GM12878 (cell line): ENCODE measurements at places on chromosomes 7 and 10. TPM values are rescaled to one million over a fixed set of nuclear protein-coding genes. Genes with fewer than 3 reads are reported as not detected.

- no peak for DNase-seq
These were observed 22.6 kb upstream of the AKR1C3 start for GRCh38 chr10:5071411-5072198.

GRCh38 chr10:56240471-56240870 lies 120.6 kb downstream of the ZWINT start:
- DNase-seq: no peak

GRCh38 chr7:140231771-140232491 lies 55.1 kb upstream of the KDM7A start:
- DNase-seq: no peak

GRCh38 chr7:43612599-43613589 lies 30.0 kb downstream of the STK17A start:
- no peak for DNase-seq

GRCh38 chr10:122252805-122253204 lies 18.3 kb upstream of the BTBD16 start:
- DNase-seq: no peak

- no peak for DNase-seq
These were observed 176.2 kb downstream of the LRMDA start for GRCh38 chr10:75607576-75607975.

GRCh38 chr7:586494-586893 lies 66.8 kb upstream of the PDGFA start:
- no peak for DNase-seq

- DNase-seq: no peak
These were observed 160.0 kb upstream of the TCF7L2 start for GRCh38 chr10:112790030-112790429.

- no peak for DNase-seq
These were observed 107.2 kb downstream of the FGFR2 start for GRCh38 chr10:121490871-121491519.

- DNase-seq: no peak
These were observed 100.9 kb downstream of the SAMD9 start for GRCh38 chr7:93016681-93017381.

DNA sequence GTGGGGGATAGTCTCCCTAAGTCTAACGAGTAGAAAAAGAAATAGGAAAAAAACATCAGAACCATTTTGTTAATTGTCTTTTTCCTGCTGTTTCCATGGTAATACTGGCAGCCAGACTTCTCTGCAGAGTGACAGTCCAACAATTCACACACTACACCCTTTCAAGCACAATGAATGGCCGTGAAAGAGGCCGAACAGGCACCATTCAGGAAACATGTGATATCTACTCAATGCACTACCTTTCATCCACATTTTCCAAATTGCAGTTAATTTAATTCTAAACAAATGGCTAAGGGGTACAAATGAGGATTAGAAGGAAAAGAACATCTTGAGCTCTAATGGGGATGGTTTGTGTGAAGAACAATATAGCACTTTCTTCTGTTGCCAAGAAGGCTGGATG lies 358.5 kb upstream of the ANKRD30A start:
- no peak for DNase-seq

- no peak for DNase-seq
These were observed 111.5 kb downstream of the FOXL3 start for GRCh38 chr7:401495-401894.

DNA sequence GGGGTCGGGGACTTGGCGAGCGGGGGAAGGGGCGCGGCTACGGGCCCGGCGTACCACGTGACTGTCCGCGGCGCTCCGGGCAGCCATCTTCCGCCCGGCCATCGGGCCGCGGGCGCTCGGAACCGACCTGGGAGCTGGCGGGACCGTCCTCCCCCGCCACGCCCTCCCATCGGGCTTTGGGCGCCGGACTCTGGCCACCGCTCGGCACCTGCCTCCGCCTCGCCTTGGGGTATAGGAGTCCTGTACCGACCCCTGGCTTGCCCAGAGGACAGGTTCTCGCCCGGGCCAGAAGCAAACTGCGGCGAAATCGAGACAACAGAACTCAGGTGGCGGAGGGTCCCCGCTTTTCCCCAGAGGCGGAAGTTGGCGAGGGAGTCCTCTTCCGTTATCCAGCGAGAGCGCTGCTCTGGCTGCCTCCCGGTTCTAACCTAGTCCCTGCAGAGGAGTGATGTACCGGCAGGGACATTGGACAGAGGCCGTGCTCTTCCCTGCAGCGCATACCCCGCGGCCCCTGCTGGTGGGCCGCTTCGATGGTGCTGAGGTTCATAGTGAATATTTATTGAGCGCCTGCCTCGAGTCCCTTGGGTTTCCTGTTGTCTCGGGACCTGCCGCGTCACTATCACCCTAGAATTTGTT lies 1.2 kb upstream of the SGMS1 start:
- no peak for DNase-seq

GRCh38 chr7:25392588-25393338 lies 164.5 kb upstream of the NPVF start:
- no peak for DNase-seq

- DNase-seq: no peak
These were observed 35.1 kb downstream of the AGR3 start for GRCh38 chr7:16846601-16847165.

DNA sequence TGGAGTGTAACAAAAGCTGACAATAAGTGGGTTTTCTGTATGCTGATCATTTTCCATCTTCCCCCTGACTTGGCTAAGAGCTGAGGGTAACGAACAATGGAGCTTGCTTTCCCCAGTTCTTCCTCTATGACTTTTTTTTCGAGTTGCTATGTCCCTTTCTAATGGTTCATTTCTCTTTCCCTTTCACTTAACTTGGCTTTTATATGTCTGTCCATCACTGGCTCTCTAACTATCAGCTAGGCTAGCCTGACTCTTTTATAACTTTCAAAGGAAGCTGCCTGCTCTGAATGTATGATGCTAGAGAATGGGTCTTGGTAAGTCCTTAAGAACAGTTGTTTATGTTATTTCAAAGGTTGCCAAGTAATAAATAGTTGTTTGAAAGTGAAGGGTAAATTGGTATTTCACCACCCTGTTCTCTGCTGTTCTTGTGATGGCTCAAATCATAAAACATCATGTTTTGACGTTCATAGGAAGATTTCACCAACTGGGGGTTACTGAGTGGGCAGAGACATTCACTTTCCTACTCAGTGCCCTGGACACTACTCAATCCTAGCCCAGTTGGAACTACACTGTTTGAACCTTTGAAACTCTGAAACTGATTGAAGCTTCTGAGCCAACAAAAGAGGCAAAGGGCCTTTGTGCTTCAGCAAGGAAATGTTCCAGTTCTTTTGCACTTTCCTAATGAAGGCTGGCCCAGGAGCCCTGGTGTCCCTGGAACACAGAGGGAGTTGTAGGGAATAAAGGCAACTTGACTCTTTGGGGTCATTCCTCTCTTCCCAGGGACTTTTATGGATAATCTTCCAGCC lies 85.4 kb upstream of the PHYHIPL start:
- no peak for DNase-seq

DNA sequence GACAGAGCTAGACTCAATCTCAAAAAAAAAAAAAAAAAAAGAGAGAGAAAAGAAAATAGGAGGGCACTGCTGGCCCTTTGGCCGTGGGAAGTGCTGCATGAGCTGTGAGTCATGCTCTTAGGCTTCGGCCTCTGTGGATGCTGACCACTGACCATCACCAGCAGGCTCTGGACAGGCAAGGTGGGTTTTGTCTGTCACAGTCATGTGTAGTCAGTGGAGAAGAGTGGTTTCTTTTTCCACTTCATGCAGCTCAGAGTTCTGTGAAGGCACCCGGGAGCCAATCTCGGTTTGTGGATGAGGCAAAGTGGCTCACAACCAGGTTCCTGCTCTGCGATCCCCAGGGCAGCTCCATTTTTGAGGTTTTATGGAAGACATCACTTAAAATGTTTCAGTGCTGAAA lies 58.1 kb downstream of the PRTFDC1 start:
- no peak for DNase-seq

DNA sequence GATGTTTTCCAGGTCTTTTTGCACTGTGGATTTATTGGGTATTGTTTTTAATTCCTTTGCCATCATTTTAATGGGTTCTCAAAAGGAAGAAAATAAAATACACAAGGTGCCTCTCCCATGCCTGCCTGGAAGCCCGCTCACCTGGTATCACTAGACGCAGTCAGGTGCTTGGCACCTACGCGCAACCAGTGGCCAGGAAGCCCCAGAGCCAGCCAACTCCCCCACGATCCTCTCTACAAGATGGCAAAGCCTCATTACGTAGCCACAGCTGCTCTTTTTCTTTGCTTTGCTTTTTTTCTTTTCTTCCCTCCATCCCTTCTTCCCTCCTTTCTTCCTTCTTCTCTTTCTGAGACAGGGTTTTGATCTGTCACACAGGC lies 34.3 kb downstream of the BAIAP2L1 start:
- DNase-seq: no peak

DNA sequence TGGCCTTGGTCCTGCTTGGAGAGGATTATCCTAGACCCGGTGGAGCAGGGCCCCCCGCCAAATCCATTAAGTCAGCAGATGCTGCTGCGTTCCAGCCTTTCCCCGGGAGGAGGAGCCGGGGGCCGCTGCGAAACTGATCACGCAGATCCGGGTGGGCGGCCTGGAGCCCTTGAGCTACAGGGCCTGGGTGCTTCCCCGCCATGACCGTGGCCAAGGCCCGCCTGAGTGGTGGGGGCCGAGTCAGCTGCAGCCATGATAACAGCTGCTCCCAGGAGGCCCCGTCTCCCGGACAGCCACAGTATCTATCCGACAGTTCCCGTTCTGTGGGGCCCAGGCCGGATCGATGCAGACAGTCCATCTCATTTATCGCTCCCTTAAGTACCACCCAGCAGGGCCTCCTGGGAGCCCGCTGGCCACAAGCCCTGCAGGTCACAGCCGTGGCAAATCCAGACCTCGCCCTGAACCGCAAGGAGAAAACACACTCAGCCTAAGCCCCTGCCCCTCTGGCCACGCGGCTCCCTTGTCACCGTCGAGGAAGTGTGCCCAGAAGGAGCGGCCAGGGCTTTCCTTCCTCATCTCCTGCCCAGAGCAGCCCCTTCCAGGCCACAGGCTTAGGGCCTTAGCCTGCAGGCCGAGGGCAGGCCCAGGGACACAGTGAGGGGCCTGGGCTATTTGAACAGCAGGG lies 34.4 kb upstream of the SLC29A4 start:
- no peak for DNase-seq

- no peak for DNase-seq
These were observed 66.0 kb downstream of the ANLN start for GRCh38 chr7:36455646-36456045.

DNA sequence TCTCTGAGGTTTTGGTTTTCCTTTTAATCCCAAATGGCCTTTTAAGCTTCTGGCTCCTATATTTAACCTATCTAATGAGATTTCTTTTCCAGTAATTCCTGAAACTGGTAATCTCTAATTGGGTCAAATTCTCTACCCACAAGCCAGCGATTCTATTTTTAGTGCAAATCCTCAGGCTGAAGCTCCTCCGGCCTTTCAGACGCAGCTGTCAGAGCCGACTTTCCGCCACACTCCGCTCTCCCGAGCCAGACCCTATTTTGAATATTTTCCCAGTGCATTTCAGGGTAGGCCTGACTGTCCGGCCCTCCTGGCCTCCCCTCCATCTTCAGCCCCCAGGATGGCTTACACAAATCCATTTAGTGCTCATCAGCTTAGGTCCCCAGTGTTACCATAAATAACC lies 9.7 kb upstream of the ADCY1 start:
- DNase-seq: no peak

DNA sequence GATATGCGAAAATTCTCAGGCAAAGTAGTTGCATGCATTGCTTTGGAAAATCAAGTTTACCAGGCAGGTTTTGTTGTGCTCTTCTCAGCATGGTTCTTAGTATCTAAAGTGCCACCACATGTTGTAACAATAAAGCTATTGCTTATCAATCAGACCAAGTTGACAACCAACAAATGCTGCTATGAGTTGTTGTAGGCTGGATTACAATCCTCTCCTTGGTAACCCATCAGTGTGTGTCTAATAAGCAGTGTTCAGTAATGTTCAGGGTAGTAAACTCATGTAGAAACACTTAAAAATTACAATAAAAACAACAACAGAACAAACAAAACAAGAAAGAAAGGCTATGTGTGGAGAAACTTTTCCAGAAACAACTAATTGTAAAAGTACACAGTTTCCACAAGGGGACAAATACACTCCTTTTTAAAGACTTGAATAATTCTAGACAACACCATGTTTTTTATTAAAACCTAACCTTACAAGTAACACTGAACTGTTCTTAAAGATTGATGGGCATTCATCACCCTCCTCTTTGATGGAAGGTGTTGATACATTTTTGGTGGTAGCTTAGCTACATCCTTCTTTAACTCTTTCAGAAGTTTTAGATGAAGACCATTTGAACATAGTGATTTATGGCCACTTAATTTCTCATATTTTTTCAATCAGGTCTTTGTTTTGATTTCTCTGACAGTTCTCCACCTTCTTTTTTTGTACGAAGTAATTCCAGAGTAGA lies 370.9 kb upstream of the SEMA3A start:
- no peak for DNase-seq

- DNase-seq: no peak
These were observed 77.6 kb upstream of the SFMBT2 start for GRCh38 chr10:7488418-7488829.

- no peak for DNase-seq
These were observed 56.3 kb downstream of the ZMIZ1 start for GRCh38 chr10:79125092-79125491.

DNA sequence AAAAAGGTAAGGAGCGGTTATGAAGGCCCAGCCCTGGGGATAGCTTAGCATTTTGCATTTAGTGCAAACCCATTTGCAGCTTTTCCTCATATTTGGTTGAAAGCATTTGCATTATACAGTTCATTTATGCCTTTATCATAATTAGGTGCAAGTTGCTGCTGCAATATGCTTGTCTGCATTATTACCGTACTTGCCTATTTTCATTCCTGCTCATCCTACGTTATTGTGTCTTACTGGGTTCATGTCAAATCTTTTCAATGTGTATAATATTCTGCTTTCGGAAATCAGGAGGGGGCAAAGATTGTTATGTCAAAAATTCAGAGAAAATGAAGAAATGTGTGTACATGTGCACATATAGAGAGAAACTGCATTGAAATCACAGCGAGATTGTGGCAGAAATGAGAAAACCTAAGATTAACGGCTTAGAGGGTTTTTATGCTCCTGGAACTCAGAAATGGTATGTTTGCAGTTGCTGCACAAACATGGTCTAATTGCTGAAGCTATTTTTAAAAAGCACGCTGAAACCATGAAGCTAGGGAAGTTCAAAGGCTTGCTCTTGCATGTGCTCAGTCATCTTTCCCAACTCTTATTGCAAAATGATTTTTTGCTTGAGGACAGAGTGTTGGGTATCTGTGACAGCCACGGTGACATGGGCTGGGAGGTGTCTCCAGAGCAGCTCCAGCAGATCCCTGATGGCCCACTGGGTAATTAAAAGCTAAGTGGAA lies 613.2 kb downstream of the SDK1 start:
- DNase-seq: no peak

The STEAP4 gene
- 0.05 and 0.13 TPM in 2 replicates for total RNA-seq

The NXPH1 gene
- total RNA-seq: not detected in 2 replicates

The NPSR1 gene
- not detected in 2 replicates for total RNA-seq

The PRKCQ gene
- total RNA-seq: 0.93 and 0.97 TPM in 2 replicates

The DPYSL4 gene
- total RNA-seq: 0.16 and 0.21 TPM in 2 replicates

The ADAMTS14 gene
- total RNA-seq: not detected in 2 replicates

The KNDC1 gene
- 0.05 TPM in 1 of 2 replicates, not detected in the other for total RNA-seq

The SPDYE6 gene
- not detected in 2 replicates for total RNA-seq

The C10orf62 gene
- not detected in 2 replicates for total RNA-seq

The FZD8 gene
- total RNA-seq: 0.37 and 0.72 TPM in 2 replicates

The BTBD16 gene
- not detected in 2 replicates for total RNA-seq

The HABP2 gene
- 0.13 and 0.16 TPM in 2 replicates for total RNA-seq
